ENCODE measurements at places on chromosomes 13 and 19.

DNA sequence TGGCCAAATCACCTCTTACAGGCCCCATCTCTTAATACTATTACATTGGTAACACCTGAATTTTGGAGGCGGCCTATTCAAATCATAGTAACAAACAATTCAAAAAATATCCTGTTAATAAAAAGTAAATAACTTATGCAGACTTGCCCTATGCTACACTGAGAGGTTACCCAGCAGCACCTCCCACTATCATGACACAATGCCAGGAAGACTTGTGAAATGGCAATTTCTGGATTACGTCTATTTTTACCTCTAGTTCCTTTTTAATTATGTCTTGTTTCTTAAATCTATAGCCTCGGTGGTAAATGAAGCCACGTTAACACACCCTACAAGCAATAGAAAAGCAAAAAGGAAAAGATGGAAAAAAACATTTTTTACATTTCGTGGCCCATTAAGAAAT is 6.2 kb upstream of the DZIP1 start:
- DNase-seq = no peak

DNA sequence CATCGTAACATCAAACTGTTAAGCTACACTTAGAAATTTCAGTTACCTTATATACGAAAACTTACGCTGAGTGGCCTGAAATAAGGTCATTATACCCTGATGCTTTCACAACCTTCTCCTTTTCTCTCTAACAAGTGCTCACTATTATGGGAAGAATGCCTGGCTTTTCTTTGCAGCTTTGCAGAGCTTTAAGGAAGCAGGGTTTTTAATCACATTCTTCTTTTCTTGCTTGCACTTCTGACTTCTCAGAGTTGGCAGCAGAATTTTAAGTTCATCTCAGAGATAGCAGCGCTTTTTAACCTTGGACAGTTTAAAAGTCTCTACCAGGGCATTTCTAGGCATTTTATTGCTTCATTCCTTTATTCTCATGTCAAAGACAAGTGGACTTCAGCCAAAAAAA is 285.1 kb downstream of the SPRY2 start:
- DNase-seq = no peak

- no peak for DNase-seq
Observed at GRCh38 chr19:11151181-11151580, 4.4 kb downstream of the SPC24 start.

- no peak for DNase-seq
Observed at GRCh38 chr13:107324416-107325204, 756.7 kb upstream of the ARGLU1 start.

GRCh38 chr19:34731019-34731829 is 2.8 kb upstream of the ZNF181 start:
- DNase-seq = no peak

- DNase-seq = no peak
Observed at GRCh38 chr13:53778937-53779336, 750.3 kb downstream of the OLFM4 start.

GRCh38 chr19:4536798-4537197 is 1.8 kb upstream of the PLIN5 start:
- no peak for DNase-seq

DNA sequence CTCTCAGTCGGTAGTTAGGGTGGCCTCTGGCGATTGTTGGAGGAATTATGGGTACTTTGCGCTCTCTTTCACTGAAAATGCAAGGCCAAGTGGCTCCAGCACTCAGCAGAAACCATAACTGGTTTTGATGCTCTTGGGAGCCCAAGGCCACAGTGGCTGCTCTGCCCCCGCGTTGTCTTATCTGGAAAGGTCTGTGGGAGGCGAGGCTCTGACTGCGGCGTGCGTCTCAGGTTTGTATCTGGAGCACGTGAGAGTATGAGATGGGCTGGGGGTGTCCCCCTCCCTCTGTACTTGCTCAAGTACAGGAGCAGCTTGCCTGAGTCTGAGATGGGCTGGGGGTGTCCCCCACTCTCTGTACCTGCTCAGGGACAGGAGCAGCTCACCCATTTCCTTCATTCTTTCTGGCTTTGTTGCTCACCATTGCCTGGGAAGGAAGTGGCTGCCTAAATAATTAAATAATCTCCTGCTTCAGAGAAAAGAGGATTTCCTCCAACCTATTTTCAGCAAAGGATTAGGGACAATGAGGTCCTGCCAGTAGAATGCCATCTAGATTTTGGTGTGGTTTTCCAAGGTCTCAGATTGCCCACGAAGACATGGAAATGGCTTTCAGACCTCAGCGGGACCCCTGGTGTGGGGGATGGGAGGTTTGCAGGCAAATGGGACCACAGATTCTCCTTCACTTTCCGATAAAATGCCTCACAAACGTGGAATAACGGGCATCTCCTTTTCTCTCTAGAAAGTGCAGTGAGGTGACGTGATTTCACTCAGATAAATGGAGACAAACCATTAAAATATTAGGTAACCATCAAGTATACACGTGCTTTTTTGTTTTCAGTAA is 14.7 kb downstream of the ATP11A start:
- DNase-seq = no peak

- no peak for DNase-seq
Observed at GRCh38 chr13:100530671-100531213, 57.8 kb downstream of the GGACT start.

- no peak for DNase-seq
Observed at GRCh38 chr13:106525865-106526264, 9.6 kb downstream of the EFNB2 start.

- DNase-seq = no peak
Observed at GRCh38 chr19:16095071-16095571, 16.6 kb upstream of the RAB8A start.

Data from stimulated activated CD8-positive, alpha-beta memory T cell treated with anti-CD3 and anti-CD28 coated beads, Interleukin-15, amount 100 ng/mL, for 48 hours (primary cell).